Caco-2 (cell line): ENCODE measurements at places on chromosomes 2 and 18. TPM values are rescaled to one million over a fixed set of nuclear protein-coding genes. Genes with fewer than 3 reads are reported as not detected.

- no peak for DNase-seq
These were observed 173.5 kb downstream of the MREG start for GRCh38 chr2:215839816-215840215.

GRCh38 chr18:58168221-58168620 is 124.2 kb downstream of the NEDD4L start:
- DNase-seq = no peak

Gene PDE1A
- 0.44 TPM in 1 of 2 replicates, not detected in the other for total RNA-seq

Gene PDE11A
- total RNA-seq = 0.21 and 0.25 TPM in 2 replicates

Gene MRO
- total RNA-seq = 0.21 TPM in 1 of 2 replicates, not detected in the other
